ENCODE measurements at places on chromosomes 2 and 18.

GRCh38 chr2:223712642-223713041 lies 110.5 kb upstream of the SCG2 start:
- DNase-seq, result no peak

DNA sequence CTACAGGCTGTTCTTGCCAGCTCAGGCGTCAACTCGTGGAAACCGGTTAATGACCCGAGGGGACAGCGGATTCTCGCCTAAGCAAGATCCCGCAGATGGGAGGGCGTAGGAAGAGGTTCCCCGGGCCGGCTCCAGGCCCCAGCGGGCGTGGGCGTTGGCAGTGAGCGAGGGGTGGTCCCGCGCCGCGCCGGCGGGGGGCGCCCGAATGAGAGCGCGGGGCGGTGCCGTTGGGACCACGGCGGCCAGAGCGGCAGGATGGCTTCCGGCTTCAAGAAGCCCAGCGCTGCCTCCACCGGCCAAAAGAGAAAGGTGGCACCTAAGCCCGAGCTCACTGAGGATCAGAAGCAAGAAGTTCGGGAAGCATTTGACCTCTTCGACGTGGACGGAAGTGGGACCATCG lies at the start of gene CETN1:
TSS of gene CETN1 (plus strand) at position 227 of the 400 bp plus-strand sequence. CDS start at position 256, 29 bp downstream.
- DNase-seq, result no peak

GRCh38 chr2:171836146-171836910 lies 57.7 kb downstream of the SLC25A12 start:
- DNase-seq, result no peak

DNA sequence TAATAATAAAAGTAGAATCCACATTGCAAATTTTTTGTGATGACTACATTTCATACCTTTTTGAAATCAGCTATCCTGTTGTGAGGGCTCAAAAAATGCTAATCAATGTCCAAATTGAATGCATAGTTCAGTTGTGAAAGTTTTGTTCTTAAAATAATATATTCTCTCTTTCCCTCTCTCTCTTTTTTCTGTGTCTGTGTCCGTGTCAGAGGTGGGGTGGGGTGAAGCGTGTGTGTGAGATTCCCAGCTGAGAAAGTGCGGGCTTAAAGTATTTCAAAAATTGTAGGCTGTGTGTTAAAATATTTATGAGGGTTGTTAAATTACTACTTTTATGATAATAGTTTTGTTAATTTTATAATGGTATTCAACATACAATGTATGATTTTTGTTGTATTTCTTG lies 388.0 kb upstream of the LRRTM4 start:
- no peak for DNase-seq

DNA sequence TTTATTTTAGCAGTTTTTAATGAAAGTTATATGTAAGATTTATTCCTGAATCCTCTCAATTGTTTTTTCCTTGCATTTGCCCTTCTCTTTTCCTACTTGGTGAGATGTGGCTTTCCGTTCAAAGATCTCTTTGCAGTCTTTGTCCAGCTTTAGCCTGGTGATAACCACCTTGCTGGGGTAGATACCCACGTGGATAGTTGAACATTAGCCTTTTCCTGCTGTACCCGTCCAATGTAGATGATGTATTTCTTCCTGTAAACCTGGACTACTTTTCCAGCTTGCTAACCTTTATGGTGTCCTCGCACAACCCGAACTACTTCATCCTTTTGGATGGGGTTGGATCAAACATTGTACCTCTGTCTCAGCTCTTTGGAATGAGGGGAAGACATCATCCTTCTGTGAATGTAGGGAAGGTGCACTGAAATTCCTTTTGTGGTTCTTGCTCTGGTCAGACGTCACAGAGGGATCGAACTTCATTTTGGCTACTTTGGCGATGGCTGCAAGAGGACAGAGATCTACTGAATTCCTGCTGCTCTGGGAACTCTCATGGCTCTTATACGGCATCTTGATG lies 293.2 kb upstream of the EPAS1 start:
- no peak for DNase-seq

- DNase-seq, result no peak
Observed at GRCh38 chr18:67509741-67510391, 6.7 kb downstream of the DSEL start.

GRCh38 chr2:231347638-231348037 lies 47.9 kb upstream of the B3GNT7 start:
- DNase-seq, result no peak

DNA sequence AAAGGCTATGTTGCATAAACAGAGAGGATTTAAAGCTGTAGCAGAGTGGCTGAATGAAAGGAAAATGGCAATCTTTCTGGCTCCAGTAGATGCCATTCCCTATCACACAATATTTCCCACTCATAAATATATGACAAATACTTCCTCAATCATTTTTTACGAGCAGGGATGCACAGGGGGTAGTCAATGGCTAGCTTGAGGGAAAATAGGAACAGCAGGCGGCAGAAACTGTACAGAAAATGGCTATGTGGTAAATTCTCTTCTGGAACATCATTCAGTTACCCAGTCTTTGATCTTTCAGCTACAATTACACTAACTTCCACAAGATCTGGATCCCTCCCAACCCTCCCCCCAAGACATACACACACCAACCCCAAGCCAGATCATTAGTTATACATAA lies 127.2 kb downstream of the OLA1 start:
- no peak for DNase-seq

DNA sequence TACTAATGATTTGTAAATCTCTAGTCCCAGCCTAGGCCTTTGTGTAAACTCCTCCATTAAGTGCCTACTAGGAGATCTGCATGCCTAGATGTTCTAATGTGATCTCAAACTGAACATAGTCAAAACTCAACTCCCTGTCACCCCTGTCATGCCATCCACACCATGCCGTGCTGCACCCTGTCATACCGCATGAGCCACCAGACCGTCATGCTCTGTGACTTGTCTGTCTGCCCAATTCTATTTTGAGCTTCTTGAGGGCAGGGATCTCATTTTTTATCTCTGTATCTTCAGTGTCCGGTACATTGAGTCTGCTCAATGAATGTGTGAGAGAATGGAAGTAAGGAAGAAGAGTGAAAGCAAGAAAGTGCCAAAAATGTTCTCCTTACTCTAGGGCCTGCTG lies 35.5 kb downstream of the GREB1L start:
- DNase-seq, result no peak
